HCT116 (cell line): ENCODE measurements at places on chromosomes 16 and 17.

DNA sequence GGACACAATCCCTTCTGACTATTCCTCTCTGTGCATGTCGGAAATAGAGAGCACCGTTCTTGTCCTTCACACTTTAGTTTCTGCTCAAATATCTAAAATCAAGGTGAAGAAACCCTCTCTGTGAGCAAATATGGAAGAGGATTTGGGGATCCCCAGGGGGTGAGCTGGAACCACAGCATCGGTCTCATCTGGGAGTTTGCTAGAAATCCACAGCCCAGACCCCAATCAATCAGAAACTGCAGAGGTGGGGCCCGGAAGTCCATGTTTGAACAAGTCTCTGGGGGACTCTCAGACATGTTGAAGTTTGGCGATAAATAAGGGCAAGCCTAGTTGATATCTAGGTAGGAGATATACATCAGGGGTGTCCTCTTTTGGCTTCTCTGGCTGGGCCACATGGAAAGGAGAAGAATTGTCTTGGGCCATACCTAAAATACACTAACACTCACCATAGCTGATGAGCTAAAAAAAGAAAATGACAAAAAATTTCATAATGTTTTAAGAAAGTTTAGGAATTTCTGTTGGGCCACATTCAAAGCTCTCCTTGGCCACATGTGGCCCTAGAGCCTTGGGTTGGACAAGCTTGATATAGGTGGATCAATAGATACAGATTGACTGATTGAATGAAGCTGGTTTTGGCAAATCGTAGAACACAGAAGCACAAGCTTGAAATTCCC, 168.0 kb upstream of the FOXF1 start:
- DNase-seq, result no peak

GRCh38 chr17:2621241-2621640, 27.8 kb downstream of the PAFAH1B1 start:
- DNase-seq, result no peak

- DNase-seq, result no peak
These were observed 43.4 kb downstream of the IRX6 start for GRCh38 chr16:55367301-55367811.

GRCh38 chr16:11308493-11309283, 27.6 kb upstream of the PRM1 start:
- DNase-seq, result no peak

DNA sequence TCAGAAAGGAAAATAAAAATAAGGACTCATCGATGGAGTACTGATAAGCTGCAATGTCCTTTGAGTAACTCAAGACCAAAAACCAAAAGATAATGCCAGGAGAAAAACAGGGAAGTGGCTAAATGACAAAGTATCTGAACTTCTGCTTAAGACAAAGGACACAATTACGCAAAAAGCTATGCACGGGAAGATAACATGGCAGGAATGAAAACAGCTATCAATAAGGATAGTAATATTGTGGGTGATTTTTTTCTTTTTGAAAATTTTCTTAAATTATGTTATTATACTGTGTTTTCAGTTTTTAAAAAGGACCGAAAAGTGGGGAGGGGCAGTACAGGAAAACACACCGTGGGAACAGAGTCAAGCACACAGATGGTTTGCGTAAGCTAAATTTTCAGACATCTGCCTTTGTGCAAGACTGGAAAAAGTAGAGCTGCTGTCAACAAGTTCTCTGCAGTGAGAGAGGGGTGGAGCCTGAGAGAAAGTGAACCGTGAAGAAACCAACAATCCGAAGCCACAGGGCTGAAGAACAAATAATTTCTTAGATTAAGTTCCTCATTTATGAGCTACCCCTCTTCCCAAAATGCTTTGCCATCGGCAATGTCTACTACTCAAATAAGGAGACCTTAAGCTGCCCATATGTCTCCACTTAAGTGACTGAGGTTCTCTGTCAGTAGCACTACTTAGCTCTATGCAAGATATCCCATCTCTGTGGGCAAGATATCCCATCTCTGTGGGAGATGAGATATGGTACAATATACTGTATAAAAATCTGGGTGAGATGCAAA, 99.9 kb upstream of the CORO6 start:
- no peak for DNase-seq

DNA sequence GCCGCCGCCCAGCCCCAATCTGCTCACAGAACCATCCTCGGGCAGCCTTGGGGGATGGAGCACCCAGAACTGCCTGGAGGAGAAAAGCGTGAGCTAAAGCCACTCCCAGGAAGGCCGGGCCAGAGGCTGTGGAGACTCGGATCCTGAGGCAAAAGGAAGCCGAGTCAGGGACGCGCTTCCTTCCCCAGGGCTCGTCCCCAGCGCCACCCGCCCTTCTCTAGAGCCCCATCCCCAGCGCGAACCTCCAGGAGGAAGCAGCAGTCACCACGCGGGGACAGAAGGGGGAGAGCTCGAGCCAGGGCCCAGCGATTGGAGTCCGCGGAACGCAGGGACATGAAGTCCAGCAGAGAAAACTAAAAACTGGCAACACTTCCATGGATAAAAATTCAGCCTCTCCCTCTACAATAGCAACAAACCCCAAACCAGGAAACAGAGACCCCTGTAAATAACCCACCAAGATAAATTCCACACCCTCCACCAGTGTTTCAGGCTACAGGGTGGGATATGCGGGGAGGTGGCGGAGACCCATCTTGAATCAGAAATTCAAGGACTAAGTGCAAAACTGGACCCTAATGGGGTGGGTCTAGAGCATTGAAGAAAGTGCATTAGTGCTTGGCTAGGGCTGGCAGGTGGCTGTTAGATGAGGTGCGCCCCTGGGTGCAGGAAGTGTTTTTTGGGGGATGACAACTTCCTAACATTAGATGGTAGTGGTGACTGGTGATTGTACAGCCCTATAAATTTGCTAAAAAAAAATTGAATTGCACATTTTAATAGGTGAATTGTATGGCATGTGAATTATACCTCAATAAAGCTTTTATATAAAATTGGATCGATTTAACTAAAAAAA, 116.1 kb upstream of the METRNL start:
- no peak for DNase-seq

GRCh38 chr16:25051406-25052150, 36.4 kb upstream of the ARHGAP17 start:
- DNase-seq, result no peak

GRCh38 chr17:41751288-41751687, 16.8 kb upstream of the HAP1 start:
- no peak for DNase-seq

DNA sequence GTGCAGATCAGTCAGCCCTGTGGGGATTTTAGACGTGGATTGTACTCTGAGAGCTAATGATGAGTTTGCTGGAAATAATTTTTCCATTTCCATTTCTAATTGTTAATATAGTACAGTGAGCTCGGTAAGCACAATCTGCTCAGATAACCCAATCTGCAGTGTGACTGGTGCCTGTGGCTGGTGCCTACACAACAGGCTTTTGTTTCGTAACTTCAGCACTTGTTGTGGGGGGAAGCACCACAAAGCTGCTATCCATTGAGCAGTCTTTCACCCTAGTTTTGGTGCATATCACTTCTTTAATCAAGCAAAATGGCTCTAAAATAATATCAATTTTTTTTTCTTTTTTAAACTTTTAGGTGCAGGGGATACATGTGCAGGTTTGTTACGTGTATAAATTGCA, 534.9 kb upstream of the HSBP1 start:
- no peak for DNase-seq
